ENCODE measurements at places on chromosomes 4 and X.

GRCh38 chr4:78962597-78963115 lies 23.4 kb upstream of the PAQR3 start:
- no peak for DNase-seq

DNA sequence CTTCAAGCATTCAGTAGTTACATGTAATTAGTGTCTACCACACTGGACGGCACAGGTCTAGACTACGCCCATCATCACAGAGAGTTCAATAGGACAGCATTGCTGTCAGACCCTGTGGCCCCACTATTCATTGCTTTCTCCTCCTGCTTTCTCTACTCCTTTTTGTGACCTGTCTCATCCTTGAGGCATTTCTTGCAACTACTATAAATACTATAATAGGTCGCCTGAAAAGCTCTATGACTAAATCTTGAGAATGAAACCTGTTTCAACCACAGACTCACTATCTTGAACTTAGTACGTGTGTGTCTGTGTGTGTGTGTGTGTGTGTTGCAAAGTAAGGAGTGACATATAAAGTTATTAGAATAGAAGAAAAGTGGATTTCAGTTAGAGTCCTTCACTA lies 252.9 kb upstream of the KLF3 start:
- no peak for DNase-seq

GRCh38 chr4:11423465-11423864 lies 5.2 kb downstream of the HS3ST1 start:
- DNase-seq, result no peak

DNA sequence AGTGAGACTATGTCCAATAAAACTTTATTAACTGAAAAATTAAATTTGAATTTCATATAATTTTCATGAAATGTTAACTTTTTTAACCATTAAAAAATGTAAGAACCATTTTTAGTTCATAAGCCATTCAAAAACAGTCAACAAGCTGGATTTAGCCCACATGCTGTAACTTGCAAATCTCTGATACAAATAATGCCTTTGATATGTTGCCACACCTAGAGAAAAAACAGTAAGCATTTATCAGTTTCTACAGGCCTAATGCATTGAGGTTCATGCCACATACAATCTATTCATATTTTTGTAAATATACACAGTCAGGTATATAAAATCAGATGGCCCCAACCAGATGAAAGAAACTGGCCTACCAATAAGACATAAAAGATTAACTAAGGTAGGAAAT lies 52.8 kb downstream of the LCORL start:
- no peak for DNase-seq

Measured in omental fat pad (tissue), 4 donors.